ENCODE measurements at places on chromosomes 3 and 15. TPM values are rescaled to one million over a fixed set of nuclear protein-coding genes. Genes with fewer than 3 reads are reported as not detected.

ANKRD63 gene
- total RNA-seq, result not detected

TMC3 gene
- not detected for total RNA-seq

GRCh38 chr15:69304182-69304545 lies 5.5 kb downstream of the PAQR5 start:
- ATAC-seq, result peak; percentile 69

DNA sequence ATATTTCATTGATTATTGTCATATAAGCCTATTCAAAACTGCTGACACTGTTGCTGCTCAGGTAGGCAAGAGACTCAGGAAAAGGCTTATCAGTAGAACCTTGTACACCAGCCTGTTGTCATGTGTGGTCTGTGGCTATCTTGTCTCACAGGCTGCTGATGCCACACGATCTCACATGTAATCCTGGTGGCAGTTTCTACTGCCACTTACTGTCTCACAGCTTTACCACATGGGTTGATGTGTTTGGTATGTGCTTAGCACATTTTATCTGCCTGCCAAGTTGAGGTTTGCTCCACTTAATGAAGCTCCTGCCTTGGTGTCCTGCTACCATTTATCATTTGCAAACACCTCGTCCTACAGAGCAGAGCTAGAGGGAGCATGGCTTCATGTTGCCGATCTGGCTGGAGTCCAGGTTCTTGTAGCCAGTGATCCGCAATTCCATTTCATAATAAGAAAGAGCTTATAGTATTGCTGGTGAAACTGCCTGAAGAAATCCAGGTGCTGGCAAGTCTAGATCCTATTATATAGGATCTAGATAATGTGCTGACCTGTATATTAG lies 637.9 kb downstream of the NLGN1 start:
- ATAC-seq, result no peak

DNA sequence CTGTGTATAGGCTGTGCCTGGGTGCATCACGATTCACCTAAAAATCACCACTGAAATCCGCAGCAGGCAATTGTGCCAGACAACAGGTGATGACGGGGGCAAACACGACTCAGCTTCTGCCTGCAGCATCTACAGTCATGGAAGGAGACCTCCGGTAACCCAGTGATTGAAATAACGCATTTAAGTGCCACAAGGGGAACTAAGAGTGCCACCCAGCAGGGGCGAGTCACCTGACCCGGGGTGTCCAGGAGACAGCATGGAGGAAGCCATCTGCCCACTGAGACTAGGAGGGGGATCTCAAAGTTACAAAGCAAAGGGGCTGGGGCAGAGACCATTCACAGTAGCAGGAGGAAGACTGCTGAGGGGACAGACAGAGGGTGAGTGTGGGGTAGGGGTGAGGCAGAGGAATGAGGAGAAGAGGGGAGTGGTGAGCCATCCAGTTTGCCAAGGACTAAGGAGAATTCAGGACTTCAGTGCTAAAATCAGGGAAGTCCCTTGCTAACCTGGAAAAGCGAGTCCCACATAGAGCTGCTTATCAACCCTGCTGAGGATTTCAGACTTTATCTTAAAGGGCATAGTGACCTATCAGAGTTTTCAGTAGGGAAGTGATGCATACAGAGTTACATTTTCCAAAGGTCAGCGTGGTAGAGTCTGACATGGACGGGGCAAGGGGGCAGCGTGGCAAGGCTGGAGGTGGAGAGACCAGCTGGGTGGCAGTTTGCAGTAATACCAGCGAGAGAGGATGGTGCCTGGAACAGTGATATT lies 256.7 kb upstream of the HES1 start:
- ATAC-seq, result no peak

DNA sequence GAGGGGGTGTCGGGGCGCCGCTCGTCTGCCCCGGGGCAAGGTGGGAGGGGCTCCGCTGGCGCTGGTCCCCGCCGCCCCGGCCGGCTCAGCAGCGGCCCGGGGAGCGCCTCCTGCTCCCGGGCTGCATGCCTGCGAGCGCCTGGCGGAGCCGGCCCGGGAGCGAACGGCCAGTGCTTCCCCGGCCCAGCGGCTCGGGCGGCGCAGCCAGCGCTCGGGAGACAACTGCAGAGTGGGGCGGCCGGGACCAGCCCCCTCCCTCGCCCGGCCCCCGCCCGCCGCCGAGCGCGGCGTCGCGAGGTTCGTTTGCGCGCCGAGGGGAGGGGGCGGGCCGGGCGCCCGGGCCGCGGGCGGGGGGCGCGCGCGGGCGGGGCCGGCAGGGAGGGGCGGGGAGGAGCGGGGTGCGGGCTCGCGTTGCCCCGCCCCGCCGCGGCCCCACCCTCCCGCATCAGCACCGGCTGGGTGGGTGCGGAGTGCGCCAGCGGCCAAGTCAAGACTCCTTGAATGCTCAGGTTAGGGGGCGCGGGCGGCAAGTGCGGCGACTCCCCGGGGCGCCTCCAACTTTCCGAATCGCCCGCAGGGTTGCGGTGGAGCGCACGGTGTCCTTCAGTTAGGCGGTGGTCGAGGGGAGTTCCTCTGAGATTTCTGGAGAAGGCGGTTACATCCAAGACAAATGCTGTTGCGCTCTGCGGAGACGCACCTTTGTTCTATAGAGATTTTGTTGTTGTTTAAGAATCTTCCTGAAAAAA lies at the start of gene RGMA:
RGMA (minus strand) TSS at position 231 of the 746 bp plus-strand sequence. CDS start 279 bp downstream, outside the sequence.
- ATAC-seq, result peak; percentile 53

DNA sequence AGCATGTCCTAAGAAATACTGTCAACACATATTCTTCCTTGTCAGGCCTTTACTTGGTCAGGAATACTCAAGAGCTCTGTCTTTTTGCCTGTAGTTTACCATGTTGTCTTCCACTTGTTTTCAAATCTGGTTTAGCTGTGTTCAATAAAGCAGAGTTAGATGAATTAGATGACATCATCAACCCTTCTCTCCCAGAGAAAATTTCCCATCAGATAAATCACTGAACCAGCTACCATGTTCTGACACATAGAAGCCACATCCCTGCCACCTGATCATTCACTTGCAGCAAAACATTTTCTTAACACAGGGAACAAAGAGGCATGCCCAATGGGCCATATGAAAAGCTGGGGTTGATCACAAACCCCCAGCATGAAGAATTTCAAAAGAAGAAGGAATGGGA lies 42.1 kb downstream of the TERC start:
- ATAC-seq, result no peak

DNA sequence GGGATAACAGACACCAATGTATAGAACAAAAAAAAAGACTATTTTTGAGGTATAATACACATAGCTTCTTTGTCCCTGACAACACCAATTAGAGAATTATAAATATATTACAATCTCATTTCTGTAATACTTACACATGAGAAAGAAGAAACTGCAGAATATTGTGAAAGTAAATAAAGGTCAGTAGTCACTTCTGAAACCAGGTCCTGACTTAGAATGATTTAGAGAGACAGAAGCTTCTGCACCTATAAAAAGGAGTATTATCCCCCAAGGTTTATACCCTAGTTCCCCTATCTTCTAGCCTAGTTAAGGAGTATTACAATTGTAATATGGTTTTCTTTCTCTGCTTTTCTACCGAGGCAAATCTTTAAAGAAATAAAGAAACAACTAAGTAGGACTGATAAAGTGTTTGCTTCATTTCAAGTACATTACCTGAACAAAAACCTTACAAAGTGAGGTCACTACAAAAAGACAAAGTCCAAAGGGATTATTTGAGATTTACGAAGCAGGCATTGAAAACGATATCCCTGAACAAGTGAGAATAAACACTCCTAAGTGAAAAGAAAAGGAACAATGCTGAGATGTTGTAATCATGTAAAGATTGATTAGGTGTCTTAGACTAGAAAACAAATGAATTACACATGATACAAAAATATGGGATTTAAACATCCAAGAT lies 103.0 kb downstream of the GBE1 start:
- ATAC-seq, result no peak

GRCh38 chr3:39176025-39176714 lies 16.2 kb downstream of the XIRP1 start:
- ATAC-seq, result no peak

- ATAC-seq, result no peak
These were observed 60.3 kb upstream of the PPP2R3A start for GRCh38 chr3:135905058-135905724.

CRYGS gene
- 1.2 TPM for total RNA-seq

GRCh38 chr15:53446376-53446775 lies 313.1 kb downstream of the WDR72 start:
- ATAC-seq, result no peak

ADIPOQ gene
- 0.08 TPM for total RNA-seq

EPHA3 gene
- 0.40 TPM for total RNA-seq

DNA sequence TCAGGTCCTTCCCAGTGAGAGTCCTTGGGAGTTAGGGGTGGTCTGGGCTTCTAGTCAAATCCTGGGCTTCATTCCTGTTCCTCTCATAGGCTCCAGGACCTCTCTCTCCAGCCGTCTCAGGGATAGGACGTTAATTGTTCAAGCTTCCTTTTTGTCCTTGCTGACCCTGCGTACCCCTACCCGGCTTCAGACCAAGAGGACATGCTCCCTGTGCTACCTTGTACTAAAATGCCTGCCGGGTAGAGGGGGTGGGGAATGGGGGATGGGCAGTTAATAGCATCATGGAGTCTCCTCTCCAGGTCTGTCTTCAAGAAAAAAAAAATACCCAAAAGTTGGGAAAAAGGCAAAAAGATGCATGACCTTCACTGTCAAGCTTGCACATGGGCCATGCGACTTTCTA lies 36.5 kb upstream of the GALNT15 start:
- ATAC-seq, result no peak

SGO1 gene
- total RNA-seq, result 5.4 TPM

GRCh38 chr3:43870844-43871626 lies 180.3 kb downstream of the ABHD5 start:
- ATAC-seq, result no peak

- ATAC-seq, result peak; percentile 76
These were observed 7.8 kb upstream of the SUMF1 start for GRCh38 chr3:4474683-4475490.

- ATAC-seq, result no peak
These were observed 4.5 kb upstream of the ZBTB47 start for GRCh38 chr3:42649006-42649405.

DNA sequence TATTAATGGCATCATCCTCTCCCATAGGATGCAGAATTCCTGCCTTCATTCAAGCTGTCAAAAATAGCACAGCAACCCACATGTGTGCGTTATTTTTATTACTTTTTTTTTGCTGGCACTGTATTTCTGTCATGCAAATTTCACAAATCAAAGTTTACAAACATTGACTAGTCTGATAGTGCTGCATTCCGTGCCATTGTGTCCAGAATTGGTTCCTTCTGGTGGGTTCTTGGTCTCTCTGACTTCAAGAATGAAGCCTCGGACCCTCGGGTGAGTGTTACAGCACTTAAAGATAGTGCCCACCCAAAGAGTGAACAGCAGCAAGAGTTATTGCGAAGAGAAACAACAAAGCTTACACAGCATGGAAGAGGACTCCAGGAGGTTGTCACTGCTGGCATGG lies 490.2 kb downstream of the GABRG3 start:
- no peak for ATAC-seq

DNA sequence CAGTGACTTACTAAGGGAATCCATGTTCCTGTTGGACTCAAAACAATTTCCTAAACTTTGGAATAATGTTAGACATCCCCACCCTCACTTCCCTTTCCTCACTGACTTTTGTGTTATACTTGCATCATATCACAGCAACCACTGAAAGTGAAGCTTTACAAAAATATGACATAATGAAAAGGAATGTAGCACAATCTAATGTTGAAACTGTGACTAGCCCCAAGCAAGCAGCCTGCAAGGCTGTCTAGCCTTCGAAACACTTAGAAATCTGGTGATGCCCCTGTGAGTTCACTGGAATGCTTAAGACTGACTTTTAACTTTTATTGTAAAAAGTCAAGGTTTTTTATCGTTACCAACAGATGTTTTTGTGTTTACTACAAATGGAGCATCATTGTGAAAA lies 203.7 kb upstream of the ZNF385D start:
- no peak for ATAC-seq

GRCh38 chr3:18124501-18124900 lies 300.6 kb downstream of the SATB1 start:
- peak; percentile 70 for ATAC-seq

DPPA2 gene
- not detected for total RNA-seq

GRCh38 chr15:34049112-34049511 lies 10.1 kb upstream of the AVEN start:
- ATAC-seq, result no peak

FGF12 gene
- total RNA-seq, result 0.72 TPM

GRCh38 chr3:32421991-32422859 lies 30.6 kb downstream of the CMTM7 start:
- ATAC-seq, result peak; percentile 91

- no peak for ATAC-seq
These were observed 6.5 kb downstream of the PBRM1 start for GRCh38 chr3:52679199-52679538.

PEX5L gene
- not detected for total RNA-seq

RNU5B-1 gene
- 30.4 TPM for total RNA-seq

GRCh38 chr15:56411122-56411749 lies 46.0 kb downstream of the TEX9 start:
- ATAC-seq, result peak; percentile 28

- ATAC-seq, result no peak
These were observed 292.5 kb upstream of the SATB1 start for GRCh38 chr3:18717598-18717997.

DNA sequence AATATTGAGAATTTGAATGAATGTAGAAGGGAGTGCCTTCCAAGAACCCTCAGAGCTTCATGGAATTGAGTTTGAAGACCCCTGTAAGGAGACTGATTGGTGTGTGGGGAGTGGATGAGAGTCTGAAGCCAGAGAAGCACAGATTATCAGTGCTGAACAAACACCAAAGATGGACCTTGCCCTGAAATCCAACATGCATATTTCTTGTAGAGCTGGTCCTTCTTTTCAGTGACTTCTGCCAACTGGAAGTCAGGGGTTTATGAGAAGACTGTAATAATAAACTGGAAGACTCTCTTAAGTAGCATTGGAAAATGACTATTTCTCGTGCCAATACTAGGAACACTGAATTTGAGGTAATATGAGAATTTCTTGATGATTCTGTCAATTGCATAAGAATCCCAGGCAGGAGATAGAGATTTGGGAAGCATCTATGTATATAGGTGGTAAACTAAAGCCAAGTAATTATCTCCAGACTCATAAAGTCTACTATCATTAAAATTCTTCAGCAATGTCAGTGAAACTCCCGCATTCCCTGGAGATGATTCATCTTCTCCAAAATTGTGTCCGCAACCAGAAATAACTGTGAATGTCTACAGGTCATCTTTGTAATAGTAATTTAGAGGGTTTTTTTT lies 213.8 kb downstream of the IL5RA start:
- no peak for ATAC-seq
